ENCODE measurements at places on chromosomes 11 and 22.

DNA sequence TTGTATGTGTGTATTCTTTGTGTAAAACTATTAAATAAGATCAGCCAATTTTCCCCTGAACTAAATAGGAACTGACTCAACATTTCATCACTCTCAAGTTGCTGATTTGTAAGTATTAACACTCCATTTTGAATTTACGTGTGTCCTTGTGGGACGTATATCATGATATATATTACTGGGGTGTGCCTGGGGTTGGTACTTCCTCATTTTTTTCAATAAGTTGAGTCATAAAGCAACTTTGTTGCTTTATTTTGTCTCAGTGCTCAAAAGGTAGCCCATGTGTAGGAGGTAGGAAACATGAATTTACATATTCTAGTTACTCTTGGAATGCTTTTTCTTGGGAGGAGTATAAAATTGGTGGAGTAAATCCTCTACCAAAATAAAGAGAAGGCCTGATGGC, 193.9 kb upstream of the RAG2 start:
- DNase-seq = no peak

DNA sequence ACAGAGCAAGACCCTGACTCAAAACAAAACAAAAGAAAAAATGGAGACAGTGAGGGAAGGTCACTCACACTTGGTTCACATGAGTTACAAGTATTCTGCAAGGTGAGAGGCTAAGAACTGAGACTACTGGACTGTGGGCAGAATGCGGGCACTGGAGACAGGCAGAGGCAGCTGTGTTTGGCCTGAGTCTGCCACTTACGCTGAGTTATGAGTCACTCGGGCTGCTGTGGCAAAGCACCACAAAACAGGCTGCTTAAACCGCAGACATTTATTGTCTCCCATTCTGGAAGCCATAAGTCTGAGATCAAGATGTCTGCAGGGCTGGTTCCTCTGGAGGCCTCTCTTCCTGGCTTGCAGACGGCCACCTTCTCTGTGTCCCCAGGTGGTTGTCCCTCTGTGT, 122.8 kb downstream of the SHANK2 start:
- DNase-seq = peak; percentile 77

DNA sequence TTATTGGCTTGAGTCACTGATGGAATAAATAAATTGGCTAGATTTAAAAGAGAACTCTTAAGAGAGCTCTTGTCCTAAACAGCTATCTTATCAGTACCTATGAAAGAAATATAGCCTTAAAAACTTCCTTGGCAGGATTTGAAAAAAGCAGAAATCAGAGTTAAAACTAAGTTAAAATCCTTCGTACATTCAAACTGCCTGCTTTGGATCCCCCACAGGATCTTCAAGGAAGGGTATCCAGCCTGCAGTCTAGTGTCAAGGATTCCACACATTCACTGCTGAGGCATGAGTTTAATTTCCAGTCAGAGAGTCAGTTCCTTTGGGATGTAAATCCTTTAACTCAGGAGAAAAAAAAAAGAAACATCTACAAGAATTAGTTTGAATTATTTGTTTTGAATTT, 242.9 kb upstream of the UBASH3B start:
- no peak for DNase-seq

GRCh38 chr11:110198031-110198729, 98.2 kb downstream of the RDX start:
- DNase-seq = no peak

DNA sequence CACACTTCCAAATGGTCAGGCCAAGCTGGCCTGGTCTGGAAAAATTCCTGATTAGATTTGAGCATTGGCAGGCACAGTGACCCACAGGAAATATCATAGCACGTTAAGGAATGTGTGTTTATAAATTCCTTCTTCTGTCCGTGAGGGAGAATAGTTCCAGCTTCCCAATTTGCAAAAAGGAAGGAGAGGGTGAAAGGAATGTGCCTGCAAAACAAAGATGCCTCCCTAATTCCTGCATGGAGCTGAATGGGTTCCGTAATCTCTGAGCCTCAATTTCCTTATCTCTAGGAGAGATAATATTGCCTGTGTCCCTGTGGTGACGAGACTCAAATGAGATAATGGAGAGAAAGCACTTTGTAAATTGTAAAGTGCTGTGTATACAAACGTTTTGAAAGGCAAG, 105.1 kb downstream of the FEZ1 start:
- DNase-seq = no peak

DNA sequence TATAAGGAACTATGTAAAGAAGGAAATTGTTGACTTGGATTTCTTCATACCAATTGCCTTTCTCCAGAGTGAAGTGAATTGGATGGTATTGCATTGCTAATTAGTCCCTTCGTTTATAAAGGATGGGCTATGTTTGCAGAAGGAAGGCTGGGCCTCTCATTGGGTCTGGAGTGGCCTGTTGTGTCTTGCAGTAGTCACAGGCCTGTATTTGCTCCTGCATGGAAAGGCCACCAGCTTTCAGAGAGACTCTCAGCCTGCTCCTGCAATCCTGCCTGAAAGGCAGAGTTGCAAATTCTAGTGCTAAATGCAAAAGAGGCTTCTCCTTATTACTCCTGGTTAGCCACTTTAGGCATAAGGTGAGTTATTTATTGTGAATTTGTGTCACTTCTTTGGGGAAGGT, 103.8 kb downstream of the EXT2 start:
- no peak for DNase-seq

- DNase-seq = no peak
Observed at GRCh38 chr11:66188580-66188979, 79.9 kb upstream of the RAB1B start.

All from DMS79 treated with DMSO at 0.1 percent for 48 hours (cell line).